Large intestine (tissue), 12 donors: ENCODE measurements at places on chromosomes 16 and 17. TPM values are rescaled to one million over a fixed set of nuclear protein-coding genes. Genes with fewer than 3 reads are reported as not detected.

TBC1D3K gene
- polyA plus RNA-seq: 0.96 TPM

C16orf54 gene
- polyA plus RNA-seq: 1.5 TPM

PRSS33 gene
- 0.13 TPM for polyA plus RNA-seq

WFIKKN1 gene
- 1.6 TPM for polyA plus RNA-seq

SOX8 gene
- polyA plus RNA-seq: 3.7 TPM

NEUROD2 gene
- polyA plus RNA-seq: 0.01 TPM

ACSM2A gene
- polyA plus RNA-seq: 0.30 TPM

- no peaks in the 10 kb centered on the region for H3K4me1 ChIP-seq
- no peak overlapping the region for H3K4me3 ChIP-seq
- no peak for DNase-seq
- no peak overlapping the region for H3K27ac ChIP-seq
These were observed 10.3 kb downstream of the C17orf113 start for GRCh38 chr17:42039794-42040763.

DNA sequence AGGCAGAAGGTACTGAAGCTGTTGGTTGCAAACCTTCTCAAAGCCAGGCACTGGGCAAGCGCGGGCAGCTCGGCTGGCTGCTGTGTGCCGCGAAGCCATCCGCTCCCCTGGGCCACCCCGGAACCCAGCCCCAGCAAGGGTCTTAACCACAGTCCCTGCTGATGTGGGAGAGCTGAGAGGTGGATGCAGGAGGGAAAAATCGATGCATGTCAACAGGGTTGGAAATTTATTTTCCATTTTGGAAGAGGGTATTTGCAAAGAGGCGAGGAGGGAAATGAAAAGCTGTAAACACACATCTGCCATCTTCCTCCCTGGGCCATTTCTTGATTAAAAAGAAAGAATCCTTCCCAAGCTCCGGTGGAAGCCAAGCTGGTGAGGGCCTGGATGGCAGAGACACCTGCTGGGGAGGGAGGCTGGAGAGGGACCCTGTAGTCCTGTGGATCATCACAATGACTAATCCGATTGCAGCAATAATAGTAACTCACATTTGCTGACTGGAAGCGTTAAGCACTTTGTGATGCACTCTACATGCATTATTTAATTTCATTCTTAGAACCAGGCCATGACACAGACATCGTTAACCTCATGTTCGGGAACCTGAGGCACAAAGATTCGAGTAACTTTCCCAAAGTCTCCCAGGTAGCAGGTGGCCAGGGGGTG, 13.9 kb upstream of the TBX2 start:
- no peaks in the 10 kb centered on the region for H3K36me3 ChIP-seq
- no peak for DNase-seq
- H3K4me3 ChIP-seq: no peak overlapping the region
- no peak overlapping the region for H3K27ac ChIP-seq
- no peaks in the 10 kb centered on the region for H3K27me3 ChIP-seq
- no peaks in the 10 kb centered on the region for H3K4me1 ChIP-seq

DNA sequence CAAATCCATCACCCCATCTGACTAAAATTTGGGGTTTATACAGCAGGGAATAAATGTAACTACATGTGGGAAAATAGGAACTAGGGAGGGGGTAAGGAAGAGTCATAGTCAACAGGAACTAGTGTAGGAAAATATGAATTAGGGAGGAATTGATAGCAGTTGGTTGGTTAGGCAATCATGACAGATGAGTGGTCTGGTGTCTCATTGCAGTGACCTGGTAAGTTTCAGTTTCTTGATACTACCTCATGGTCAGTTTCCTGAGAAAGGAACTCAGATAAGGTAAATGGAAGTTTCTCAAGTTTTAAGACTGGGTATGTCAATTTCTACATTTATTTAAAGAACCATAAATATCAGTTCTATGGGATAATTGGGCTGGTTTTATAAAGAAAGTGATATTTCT, 442.3 kb downstream of the NPIPA7 start:
- H3K4me1 ChIP-seq: no peaks in the 10 kb centered on the region
- no peak overlapping the region for H3K27ac ChIP-seq
- no peaks in the 10 kb centered on the region for H3K36me3 ChIP-seq
- H3K4me3 ChIP-seq: no peak overlapping the region
- no peaks in the 10 kb centered on the region for H3K27me3 ChIP-seq
- no peak for DNase-seq

- no peak overlapping the region for H3K27ac ChIP-seq
- H3K36me3 ChIP-seq: peaks cover 1% of the 10 kb centered on the region
- peaks cover 19% of the 10 kb centered on the region for H3K4me1 ChIP-seq
- DNase-seq: no peak
- H3K4me3 ChIP-seq: no peak overlapping the region
These were observed 73.3 kb downstream of the MSI2 start for GRCh38 chr17:57329380-57330214.

GRCh38 chr17:49843774-49844350, 4.0 kb downstream of the TAC4 start:
- H3K4me1 ChIP-seq: peaks cover 5% of the 10 kb centered on the region
- no peak overlapping the region for H3K27ac ChIP-seq
- DNase-seq: no peak
- no peak overlapping the region for H3K4me3 ChIP-seq

DNA sequence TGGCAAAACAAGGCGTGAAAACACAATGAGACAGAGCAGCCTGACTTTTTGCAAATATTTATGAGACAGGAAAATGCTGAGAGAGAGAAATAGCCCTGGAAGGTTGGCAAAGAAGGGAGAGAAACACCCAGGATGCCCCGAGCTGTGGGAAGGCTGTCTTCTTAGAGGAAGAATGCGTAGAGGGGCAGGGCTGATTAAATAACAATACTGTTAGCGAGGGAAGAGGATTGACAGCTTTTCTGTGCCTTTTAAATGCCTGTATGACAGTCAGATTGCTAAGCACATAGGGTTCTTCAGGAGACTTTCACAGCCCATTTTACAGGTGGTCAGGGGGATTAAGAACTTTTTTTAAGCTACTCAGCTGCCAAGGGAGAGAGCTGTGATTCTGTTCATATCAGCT, 219.2 kb downstream of the SHISA9 start:
- H3K4me3 ChIP-seq: no peak overlapping the region
- H3K27ac ChIP-seq: no peak overlapping the region
- no peaks in the 10 kb centered on the region for H3K4me1 ChIP-seq
- no peak for DNase-seq
- no peaks in the 10 kb centered on the region for H3K36me3 ChIP-seq
